ENCODE measurements at places on chromosomes 11 and 22. TPM values are rescaled to one million over a fixed set of nuclear protein-coding genes. Genes with fewer than 3 reads are reported as not detected.

DNA sequence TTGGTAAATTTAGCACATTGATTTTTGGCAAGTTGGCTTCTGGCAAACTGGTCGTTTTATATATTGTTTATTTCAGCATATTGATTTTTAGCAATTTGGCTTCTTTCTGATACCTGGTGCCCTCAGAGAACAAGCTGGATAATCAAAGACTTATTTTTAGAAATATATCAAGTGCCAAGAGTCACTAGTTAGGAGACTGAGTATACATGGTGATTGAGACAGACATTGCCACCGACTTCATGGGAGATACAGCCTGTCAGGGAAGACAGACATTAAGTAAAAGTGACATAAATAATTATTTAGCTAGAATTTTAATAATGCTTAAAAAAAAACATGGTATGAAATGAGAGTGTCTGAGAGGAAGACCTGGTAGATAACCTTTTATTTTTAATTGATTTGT lies 242.3 kb upstream of the MTNR1B start:
- no peak overlapping the region for H3K27ac ChIP-seq
- H3K4me1 ChIP-seq = no peaks in the 10 kb centered on the region
- H3K36me3 ChIP-seq = no peaks in the 10 kb centered on the region
- no peak overlapping the region for H3K4me3 ChIP-seq

DNA sequence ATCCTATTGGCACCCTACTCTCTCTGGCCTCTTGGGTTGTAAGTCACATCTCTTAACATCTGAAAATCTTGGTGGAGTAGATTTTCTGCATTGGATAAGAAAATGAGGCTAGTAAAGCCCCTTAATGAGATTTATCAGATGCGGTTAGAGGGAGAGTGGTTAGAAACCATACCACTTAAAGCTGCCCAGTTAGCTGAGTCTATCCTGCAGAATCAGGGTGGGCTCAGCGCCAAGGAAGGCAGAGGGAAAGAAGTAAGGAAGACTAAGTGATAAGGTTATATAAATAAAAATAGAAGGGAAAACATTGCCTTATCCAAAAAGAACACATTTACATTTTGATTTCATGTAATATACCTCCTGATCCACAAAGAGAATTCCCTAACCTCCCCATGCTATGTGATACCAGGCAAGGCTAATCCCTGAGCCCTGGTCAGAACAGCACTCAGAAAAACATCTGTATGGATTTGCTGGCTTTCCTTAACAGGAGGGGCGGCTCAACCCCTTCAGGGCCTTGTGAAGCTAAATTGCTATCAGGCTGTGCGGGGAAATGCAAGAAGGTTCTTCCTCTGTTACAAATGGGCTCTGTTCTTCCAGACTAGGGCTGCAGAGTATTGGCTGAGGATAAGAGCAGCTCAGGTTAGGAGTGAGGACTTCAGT lies 101.7 kb downstream of the SNX19 start:
- DNase-seq = no peak
- no peaks in the 10 kb centered on the region for H3K36me3 ChIP-seq
- H3K4me1 ChIP-seq = no peaks in the 10 kb centered on the region
- H3K27me3 ChIP-seq = no peaks in the 10 kb centered on the region
- no peak overlapping the region for H3K27ac ChIP-seq

DNA sequence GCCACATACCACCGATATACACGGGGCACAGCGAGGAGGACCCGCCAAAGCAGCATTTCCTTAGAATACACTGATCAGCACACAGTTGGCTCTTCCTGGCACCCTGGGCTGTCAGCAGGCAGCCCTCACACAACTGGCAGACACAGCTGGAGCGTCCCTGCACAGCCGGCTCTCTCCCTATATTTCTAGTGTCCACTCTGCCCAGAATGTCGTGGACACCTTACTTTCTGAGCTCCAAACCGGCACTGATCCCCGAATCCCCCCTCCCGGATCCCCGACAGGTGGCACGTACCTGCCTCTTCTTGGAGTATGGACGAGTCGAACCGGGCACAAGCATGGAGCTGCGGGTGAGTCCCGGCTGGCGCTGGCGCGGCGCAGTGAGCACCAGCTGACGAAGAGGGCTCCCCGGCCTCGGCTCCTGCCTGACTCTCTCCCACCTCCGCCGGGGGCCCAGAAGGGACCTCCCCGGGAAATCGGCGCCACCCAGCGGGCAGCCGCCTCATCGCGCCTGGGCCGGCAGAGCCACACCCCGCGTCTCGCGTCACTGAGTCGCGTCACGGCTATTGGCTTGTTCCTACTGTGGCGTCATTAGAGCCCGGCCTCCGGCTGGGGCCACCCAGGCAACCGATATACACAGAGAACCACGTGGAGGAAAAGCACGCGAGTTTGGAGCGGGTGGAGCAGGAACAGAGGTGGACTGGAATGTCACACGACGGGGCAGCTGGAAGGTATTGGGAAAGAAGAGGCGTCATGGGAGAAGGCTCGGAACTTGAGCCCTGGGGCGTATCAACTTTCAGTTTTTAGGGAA lies at the start of gene USP2:
TSS of gene USP2 (minus strand) at position 510 of the 808 bp plus-strand sequence. CDS start 8,210 bp downstream, outside the sequence.
- no peaks in the 10 kb centered on the region for H3K27me3 ChIP-seq
- DNase-seq = peak; percentile 98
- H3K4me1 ChIP-seq = peaks cover 37% of the 10 kb centered on the region
- H3K36me3 ChIP-seq = no peaks in the 10 kb centered on the region
- peak within 1 kb of the TSS; percentile 56 for H3K4me3 ChIP-seq
- no peak within 1 kb of the TSS for H3K27ac ChIP-seq

DNA sequence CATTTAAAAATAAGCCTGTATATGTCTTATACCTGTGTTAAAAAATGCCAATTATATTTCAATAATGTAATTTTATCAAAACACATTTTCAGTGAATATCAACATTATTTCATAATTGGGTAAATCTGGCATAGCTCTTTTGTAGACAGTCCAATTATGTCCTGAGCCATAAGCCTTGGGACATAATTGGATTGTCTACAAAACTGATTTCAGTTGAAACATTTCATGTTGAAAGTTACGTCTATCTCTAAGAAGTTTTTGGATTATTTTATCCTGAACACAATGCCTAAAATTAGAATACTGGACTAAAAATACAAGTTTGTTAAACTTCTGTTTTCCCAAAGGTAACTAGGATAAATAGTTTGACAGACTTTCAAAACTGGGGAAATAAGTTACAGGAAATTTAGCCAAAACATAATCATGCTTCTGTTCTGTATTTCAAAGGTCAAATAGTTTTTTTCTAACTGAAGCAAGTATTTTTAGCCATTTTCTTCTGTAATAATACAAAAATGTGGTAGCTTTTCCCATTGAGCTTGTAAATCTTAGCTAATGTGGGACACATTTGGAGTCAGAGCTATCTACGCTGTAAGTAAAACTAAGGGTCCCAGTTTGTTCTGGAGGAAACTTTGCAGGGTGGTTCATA lies 100.7 kb upstream of the BIRC3 start:
- H3K36me3 ChIP-seq = peaks cover 63% of the 10 kb centered on the region
- no peaks in the 10 kb centered on the region for H3K4me1 ChIP-seq
- DNase-seq = no peak

GRCh38 chr11:62193952-62194351 lies 3.9 kb downstream of the SCGB1D1 start:
- no peaks in the 10 kb centered on the region for H3K36me3 ChIP-seq
- DNase-seq = no peak
- no peak overlapping the region for H3K4me3 ChIP-seq
- H3K27me3 ChIP-seq = peaks cover 91% of the 10 kb centered on the region
- no peaks in the 10 kb centered on the region for H3K4me1 ChIP-seq

DNA sequence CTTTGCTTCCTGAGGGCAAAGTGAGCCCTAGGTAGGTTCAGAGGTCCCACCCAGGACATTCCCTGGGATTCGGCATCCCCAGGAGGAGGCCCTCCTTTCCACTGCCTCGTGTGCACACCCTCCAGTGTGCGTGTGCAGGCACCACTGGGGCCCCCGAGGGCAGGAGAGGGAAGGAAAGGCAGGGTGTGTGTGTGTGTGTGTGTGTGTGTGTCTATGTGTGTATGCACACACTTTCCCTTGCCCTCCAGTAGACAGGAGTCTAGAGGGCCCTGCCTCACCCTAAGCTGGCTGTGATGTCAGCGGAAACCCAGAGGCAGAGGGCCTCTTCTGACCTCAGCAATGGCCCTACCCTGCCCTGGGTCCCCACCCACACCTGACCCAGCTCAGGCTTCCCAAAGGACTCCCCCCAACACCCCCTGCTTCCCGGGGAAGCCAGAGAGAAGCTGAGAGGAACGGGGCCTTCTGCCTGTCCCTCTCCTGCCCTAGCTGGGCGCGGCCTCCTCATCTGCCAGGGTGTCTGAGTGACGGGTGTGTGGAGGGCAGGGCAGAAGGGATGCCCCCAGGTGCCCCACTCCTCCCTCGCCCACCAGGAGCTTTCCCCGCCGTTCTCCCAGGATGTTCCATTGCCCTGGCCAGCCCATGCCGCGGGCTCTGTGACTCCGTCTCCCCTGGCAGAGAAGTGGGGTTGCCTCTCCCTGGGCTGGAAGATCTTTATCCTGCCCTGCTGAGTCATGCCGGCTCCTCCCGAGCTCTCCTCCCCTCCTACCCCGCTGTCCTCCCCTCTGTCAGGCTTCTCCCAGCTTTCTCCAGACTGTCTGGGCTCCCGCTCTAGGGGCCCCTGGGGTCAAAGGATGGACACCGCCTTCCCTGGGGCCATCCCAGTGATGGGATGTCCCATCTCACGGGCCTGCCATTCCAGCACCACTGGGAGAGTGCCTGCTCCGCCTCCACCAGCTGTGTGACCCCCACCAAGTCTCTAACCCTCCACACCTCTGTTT lies 6.0 kb upstream of the CLCF1 start:
- peak overlapping the region; percentile 99 for H3K27ac ChIP-seq
- peaks cover 83% of the 10 kb centered on the region for H3K4me1 ChIP-seq
- no peaks in the 10 kb centered on the region for H3K27me3 ChIP-seq
- H3K4me3 ChIP-seq = peak overlapping the region; percentile 28

DNA sequence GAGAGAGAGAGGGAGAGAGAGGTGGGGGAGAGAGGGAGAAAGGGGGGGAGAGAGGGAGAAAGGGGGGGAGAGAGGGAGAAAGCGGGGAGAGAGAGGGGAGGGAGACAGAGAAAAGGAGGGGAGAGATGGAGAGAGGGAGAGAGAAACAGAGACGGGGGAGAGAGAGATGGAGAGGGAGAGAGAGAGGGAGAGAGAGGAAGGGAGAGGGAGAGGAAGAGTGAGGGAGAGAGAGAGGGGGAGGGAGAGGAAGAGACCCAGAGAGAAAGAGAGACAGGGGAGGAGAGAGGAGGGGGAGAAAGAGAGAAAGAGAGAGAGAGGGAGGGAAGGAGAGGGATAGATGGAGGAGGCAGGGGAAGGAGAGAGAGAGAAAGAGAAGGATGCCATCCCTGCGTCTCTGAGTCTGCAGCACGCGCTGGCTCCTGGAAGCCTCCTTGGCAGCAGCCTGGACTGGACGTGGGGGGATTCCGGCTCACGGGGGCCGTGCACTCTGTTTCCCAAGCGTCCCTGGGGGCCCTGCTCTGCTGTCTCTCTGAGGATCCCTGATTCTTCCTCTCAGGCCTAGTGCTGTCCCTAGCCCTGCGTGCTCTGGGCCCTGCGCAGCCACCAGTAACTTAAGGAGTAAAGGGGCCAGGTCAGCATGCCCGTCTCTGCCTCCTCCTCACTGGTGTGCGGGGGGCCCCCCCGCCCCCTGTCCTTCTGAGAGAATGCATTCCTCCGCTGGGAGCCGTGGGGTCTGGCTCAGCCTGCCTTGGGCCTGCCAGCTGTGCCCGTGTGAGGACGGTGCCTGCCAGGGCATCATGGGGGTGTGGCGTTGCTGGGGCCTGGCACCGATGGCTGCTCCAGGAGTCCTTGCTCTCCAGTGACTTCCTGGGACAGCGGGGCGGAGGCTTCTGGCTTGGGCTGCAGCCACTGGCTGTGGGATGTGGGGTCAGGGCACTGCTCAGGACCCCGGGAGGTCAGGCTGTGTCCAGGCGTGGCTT lies 429.5 kb downstream of the TBC1D22A start:
- DNase-seq = no peak
- no peak overlapping the region for H3K27ac ChIP-seq
- no peaks in the 10 kb centered on the region for H3K36me3 ChIP-seq
- no peaks in the 10 kb centered on the region for H3K4me1 ChIP-seq
- H3K4me3 ChIP-seq = no peak overlapping the region

- no peak overlapping the region for H3K4me3 ChIP-seq
- no peaks in the 10 kb centered on the region for H3K4me1 ChIP-seq
- no peak for DNase-seq
- no peak overlapping the region for H3K27ac ChIP-seq
- no peaks in the 10 kb centered on the region for H3K36me3 ChIP-seq
Observed at GRCh38 chr11:84899740-84900139, 727.4 kb downstream of the DLG2 start.

DNA sequence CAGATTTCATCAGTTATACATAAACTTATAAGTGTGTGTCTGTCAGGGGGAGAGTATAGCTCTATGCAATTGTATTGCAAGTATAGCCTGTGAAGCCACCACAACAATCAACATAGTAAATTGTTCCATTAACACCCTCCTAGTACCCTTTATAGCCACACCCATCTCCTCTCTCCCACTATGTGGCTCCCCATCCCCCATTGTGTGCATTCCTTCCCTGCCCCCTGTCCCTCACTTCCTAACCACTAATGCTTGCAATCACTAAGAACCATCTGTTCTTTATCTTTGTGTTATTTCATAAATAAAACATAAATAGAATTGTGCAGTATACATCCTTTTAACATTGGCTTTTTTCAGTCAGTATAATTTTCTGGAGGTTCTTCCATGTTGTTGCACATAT lies 83.1 kb upstream of the SLC5A12 start:
- H3K4me1 ChIP-seq = no peaks in the 10 kb centered on the region
- DNase-seq = no peak
- no peak overlapping the region for H3K27ac ChIP-seq
- no peaks in the 10 kb centered on the region for H3K27me3 ChIP-seq

DNA sequence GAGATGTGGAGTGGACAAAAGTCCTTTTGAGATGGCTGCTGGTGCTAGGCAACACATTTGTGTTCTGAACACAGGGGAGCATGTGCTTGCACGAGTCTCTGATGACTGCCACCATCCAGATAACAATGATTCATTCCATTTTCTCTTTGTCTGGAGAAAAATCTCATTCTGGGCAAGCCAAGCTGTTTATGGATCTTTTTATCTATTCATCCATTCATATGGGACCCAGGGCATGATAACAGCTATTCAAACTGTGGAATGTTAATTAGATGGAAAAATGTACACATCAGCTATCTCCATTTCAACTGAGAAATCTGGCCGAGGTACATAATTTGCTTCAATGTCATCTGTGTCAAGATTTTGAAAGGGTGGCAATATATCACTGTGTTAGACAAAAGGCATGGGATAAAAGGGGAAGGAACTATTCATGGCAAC lies 117.5 kb upstream of the ZBED5 start:
- DNase-seq = no peak
- no peaks in the 10 kb centered on the region for H3K27me3 ChIP-seq
- no peaks in the 10 kb centered on the region for H3K36me3 ChIP-seq
- H3K27ac ChIP-seq = no peak overlapping the region
- no peaks in the 10 kb centered on the region for H3K4me1 ChIP-seq

- H3K27me3 ChIP-seq = peaks cover 9% of the 10 kb centered on the region
- no peaks in the 10 kb centered on the region for H3K36me3 ChIP-seq
- DNase-seq = no peak
- H3K4me1 ChIP-seq = no peaks in the 10 kb centered on the region
Observed at GRCh38 chr11:8207080-8208000, 38.5 kb upstream of the RIC3 start.

The SEPTIN5 gene
- total RNA-seq = 8.1 TPM

The CLCF1 gene
- 15.9 TPM for total RNA-seq
